ENCODE measurements at places on chromosomes 11 and 22.

- DNase-seq, result no peak
Observed at GRCh38 chr11:123407130-123407995, 22.7 kb upstream of the GRAMD1B start.

DNA sequence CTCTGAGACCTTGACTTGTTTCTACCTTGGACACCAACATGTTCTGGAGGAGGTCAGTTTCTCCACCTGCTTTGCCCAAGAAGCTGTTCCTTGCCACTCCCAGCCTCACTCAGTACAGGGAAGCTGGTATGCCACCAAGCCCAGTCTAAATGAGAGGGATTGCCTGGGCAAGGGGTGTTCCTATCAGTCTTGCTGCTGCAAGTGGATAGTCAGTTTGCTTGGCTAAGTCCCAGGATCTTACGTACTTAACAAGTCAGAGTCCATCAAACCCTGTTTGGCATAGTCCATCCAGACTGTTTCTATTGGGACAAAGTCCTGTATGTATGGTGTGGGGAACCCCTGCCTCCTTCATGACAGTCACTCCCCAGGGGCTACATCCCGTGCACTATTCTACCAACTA is 66.6 kb downstream of the RPL27A start:
- DNase-seq, result no peak

DNA sequence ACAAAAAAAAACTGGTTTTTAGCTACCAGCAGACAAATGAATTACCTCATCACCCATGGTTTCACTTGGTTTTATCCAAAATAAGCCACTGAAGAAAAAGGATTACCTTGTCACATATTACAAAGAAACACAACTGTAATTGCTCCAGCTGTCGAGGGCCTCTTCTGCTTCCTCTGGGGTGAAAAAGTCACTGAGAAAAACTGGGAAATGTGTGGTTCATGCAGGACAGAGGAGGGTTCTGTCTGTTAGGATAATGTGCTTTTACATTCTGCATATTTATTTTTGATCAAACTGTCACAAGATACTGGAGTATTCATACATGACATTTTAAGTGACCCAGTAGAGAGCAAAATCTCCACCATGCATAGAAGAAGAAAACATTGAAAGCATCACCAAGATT is 211.7 kb downstream of the NAV2 start:
- no peak for DNase-seq

DNA sequence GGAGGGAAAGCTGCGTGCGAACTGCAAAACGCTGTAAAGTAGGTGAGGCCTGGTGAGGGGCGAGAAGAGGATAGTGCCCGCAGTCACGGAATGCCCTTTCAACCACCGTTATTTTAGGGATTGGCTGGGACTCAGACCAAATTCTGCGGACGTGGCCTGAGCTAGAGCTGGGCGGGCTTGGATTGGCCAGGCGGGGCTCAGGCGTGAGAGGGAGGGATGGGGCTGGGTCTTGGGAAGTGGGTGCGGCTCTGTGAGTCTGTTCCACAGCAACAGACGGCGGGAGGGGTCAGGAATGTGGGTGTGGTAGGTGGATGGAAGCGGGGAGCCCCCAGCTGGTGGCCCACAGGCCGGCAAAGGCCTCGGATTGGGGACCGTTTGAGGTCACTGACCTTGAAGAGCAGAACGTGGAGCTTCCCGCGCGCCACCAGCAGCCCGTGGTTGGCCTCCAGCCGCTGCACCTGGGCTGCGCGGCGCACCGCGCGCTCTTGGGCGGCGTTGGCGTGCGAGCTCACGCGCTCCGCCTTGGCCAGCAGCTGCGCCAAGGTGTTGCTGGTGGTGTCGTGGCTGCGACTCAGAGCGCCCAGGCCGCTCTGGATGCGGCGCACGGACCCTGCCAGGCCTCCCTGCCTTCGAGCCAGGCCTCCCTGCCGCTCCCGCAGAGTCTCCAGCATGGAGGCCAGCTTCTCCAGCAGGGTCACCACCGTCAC is 444 bp downstream of the CAVIN3 start:
- no peak for DNase-seq

DNA sequence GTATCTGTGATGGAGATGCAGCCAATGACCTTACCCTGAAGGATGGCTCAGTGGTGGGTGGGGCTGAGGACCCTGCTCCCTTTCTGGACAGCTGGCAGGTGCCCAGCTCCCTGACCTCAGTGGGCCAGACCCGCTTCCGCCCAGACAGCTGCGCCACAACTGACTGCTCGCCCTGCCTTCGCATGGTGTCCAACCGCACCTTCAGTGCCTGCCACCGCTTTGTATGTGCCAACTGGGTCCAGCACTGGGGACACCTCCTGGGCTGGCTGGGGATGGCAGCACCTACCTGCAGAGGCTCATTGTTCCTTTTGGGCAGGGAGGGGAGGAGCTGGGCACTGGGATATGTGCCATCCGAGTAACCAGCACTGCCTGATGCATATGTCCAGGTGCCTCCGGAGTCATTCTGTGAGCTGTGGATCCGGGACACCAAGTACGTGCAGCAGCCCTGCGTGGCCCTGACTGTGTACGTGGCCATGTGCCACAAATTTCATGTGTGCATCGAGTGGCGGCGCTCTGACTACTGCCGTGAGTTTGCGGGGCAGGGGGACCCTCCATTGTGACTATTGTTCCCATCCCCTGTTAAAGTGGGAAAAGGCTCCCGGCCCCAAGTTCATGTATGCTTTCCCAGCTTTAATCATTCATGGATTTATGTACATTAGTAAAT is 84.8 kb downstream of the OTOG start:
- DNase-seq, result no peak

- no peak for DNase-seq
Observed at GRCh38 chr22:32858121-32858703, 56.7 kb downstream of the TIMP3 start.

- DNase-seq, result peak; percentile 17
Observed at GRCh38 chr11:62974848-62975522, 9.8 kb downstream of the SLC22A6 start.

DNA sequence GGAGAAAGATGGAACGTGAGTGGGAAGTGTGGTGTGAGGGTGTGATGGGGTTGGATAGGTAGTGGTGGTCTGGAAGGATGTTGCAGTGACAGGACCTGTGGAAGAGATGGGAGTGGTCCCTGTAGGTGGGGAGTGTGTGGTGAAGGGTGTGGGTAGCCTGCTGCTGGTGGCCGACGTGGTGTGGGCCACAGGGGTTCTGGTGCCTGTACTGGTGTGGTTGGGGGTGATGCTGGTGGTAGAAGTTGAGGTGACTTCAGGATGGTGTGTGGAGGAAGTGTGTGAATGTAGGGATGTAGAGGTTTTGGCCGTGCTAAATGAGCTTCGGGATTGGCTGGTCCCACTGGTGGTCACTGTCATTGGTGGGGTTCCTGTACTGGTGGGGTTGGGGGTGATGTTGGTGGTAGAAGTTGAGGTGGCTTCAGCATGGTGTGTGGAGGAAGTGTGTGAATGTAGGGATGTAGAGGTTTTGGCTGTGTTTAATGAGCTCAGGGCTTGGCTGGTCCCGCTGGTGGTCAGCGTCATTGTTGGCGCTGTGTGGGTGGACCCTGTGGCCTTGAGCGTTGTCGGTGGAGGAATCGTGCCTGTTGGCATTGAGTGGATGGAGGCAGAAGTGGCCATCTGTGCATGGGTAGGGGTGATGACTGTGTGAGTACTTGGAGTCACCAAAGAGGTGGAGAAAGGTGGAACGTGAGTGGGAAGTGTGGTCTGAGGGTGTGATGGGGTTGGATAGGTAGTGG is 19.1 kb downstream of the MUC6 start:
- DNase-seq, result no peak

GRCh38 chr22:19231986-19232385 is 53.5 kb upstream of the SLC25A1 start:
- DNase-seq, result no peak

DNA sequence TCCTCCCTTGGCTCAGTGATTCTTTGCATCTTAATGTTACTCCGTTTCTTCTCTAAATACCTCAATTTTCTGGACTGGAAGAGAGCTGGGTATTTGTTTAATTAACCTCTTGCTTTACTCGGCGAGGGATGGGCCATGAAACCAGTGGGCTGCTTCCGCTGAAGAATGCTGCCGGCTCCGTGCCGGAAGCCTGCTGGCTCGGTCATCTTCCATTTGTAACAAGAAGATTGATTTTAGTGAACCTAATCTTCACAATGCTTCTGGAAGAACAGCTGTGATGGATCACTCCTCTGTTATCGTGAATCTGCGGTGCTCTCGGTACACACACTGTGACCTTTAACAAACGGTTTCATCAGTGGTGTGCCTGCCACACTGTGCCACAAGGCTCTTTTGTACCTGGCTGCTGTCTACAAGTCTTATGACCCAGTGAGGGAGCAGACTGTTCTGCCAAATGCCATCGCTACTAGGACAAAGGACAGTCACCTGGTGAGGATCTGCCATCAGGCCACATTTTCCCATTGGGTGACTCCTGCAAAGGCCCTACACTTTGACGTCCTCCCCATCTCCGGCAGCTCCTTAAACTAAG is 25.3 kb upstream of the PARVB start:
- DNase-seq, result no peak

DNA sequence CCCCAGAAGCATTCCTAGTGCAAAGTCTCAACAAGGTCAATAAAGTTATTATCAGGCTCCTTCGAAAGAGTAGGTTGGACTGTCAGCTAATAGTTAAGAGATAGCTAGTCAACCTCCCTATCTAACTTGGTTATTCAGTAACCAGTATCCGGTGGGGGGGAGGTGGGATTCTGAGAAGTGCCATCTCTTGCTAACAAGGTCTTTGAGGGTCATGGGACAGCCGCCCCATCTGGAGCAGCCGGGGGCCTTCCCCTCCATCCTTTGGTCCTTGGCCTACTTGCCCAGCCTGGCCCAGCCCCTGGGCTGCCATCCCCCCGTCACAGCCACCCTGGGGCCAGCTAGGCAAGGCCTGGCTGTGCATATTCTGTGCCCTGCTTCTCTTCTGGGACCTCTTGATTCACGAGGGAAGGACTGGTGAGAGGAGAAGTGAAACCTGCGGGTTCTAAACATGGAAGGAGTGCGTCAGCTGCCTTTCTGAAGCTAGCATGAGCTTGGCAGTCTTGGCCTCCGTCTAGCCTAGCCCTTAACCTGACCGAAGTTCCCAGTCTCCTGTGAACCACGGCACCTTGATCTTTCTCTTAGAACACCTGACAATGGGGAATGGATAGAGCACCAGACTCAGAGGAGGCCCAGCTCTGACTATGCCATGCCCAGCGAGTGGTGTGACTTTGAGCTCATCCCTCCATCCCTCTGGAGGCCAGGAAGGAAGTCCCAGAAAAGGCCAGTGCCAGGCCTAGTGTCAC is 9.3 kb downstream of the SLC37A2 start:
- no peak for DNase-seq

GRCh38 chr11:90310210-90310609 is 87.4 kb upstream of the CHORDC1 start:
- no peak for DNase-seq

DNA sequence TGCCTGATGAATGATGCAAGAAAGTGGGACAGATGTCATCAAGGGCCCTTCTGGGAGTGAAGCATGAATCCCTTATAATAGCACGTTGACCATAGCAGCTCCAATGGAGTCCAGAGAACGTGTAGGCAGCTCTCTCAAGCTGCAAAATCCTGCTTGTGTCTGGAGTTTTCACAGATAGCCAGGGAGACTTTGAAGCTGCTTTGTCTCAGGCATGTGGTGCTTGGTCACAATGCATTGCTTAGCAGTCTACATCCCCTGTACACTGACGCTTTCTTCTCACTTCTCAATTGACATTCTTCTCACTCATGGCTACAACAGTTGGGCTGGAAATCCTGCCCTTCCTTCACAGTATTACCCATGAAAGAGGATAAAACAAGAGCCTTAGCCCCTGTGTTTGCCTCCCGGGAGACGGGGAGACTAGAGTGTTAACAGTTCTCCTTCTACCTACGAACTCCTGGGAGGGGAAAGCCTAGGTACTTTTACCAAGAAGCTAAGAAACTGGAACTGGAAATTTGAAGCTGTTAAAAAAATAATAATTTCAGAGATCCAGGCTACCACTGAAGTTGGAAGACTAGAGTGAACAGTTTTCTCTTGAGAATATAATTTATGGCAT is 20.7 kb upstream of the MMP7 start:
- DNase-seq, result no peak

DNA sequence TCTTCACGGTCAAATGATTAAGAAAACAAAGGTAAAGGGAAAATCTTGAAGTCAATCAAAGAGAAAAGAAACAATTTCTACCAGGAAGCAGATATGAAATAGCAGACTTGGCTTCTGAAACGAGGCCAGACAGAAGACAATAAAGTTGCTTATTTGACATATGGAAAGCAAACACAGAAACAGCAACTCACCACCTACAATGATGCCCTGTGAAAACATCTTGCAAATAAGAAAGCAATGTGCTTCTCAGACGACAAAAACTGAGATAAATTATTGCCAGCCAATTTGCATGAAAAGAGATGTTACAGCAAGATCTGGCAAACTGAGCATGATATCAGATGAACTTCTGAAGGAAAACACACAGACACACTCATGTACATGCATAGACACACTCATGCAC is 45.9 kb upstream of the CTSC start:
- no peak for DNase-seq

DNA sequence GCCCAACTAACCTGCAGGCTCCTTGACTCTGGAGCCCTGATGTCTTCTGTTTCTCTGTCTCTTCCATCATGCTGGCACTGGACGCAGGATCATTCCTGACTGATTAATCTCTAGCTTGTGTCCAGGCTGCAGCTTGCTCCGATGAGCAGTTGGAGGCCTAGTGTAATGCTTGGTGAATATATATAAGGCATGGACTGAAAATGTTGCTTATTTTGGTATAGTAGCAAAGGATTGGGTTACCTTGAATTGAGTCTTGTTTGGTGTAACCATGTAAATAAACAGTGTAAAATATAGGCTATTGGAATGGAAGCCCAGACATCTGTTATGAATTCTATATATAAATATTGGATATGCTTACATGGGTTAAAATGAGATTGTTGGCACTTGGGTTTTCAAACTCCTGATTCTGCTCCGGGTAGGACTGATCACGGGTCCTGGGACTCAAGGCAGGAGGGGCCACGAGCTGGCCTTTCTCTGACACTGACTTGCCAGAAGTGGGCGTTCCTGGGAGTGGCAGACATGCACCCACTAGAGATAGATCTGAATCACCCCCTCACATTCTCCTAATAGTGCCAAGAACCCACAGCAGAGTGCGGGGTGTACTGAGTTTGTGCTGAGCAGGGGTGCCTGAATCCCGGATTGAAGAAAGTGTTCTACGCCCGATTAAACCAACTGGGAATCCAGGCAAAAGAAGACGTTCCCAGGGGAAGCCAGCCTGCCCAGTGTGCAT is 25.8 kb downstream of the LRP5 start:
- DNase-seq, result peak; percentile 59

Data from nucleus accumbens (tissue), 56 donors.